ENCODE measurements at places on chromosomes 2 and 18.

DNA sequence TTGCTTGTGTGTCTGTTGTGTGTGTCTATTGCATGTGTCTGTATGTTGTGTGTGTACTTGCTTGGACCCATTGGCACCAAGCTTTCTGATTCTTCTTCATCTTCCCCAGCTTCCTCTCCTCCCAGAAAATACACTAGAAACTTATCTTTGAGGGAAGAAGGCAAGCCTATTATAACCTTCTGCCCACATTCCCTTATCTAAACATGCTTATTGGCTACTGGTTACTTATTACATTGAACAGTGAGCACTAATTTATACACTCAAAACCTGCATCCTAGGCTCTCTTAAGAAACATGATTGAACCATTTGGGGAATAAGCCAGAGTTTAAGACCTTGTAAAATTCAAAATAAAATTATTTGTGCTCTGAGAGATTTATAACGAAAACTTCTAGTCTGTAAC is 26.5 kb downstream of the SLC9A4 start:
- no peak for DNase-seq

- DNase-seq = no peak
Measured at GRCh38 chr2:145267451-145267850, 747.5 kb upstream of the ZEB2 start.

- DNase-seq = no peak
Measured at GRCh38 chr2:36871068-36871707, 95.1 kb downstream of the STRN start.

DNA sequence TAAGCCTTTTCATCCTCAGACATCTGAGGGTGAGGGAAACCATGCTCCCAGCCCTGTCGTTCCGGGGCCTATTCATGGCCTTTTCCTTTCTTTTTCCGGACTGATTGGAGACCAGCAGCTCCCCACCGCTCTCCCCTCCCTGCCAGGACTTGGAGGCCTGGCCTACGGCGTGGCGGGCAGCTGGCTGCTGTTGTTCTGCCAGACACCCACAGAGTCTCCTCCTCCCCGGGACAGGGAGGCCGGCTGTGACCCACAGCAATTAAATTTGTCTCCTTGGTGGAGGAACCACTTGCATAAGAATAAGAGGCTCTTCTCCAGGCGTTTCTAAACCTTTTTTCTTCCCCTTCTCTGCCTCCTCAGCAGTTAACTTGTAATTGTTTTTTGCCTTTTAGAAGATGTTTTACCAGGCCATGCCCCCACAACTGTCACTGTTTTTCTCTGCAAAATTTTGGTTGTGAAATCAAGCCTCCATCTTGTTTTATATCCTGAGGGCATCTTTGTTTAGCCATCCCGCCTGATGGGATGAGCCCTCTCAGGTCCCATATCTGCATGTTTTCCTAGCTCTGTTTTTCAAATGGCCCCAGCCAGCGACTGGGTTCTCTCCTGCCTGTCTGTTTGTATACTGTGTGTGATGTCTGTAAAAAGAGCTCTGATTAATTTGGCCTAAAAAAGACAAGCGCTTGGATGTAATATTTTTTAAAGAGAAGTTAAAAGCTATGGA is 1060.0 kb upstream of the DDX18 start:
- DNase-seq = no peak

- no peak for DNase-seq
Measured at GRCh38 chr2:635687-636621, 41.3 kb downstream of the TMEM18 start.

- DNase-seq = no peak
Measured at GRCh38 chr2:148028781-148029180, 7.9 kb downstream of the MBD5 start.

GRCh38 chr2:29567906-29568520 is 353.4 kb downstream of the ALK start:
- no peak for DNase-seq

DNA sequence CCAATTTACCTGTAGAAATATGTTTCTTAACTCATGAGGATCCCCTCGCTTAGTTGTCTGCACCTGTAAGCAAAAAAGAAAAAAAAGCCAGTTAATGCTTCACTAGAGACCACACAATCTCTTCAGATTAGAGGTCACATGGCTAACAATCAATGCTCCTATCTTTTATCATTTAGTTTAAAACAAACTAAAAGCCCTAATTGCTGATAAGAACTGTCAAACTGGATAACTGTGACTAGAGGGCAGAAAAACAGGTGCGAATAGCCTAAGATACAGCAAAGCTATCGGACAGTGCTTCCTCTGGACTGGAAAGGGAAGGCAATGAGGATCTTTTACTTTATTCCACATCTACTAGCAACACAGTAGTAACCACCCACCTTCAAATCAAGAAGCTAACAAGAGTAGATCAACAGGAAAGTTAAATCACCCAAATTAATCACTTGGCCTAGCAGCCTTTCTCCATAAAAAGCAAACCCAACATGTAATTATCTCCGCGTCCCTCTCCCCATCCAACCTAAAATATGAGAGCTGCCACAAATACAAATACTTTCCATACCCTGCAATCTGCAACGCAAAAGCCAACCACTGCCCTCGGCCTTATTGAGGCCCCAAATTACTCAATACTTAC is 734 bp downstream of the SLC25A12 start:
- no peak for DNase-seq
